ENCODE measurements at places on chromosomes 3 and 15.

DNA sequence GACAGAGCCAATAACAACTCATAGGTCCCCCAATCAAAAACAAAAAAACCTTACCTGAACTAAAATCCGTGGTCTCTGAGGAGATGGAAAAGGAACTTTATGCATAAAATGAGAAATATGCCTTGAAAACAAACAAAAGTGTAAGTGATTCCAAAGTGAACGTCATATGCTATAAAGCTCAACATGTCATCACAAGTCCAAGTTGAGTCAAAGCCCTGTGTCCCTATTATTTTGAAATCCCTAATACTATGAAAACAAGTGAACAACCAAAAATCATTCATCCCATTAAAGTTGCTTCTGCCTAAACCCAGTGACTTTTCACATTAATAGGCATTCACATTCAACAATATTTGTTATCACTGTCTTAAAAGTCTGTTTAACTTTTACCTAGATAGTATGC is 59.4 kb downstream of the DENND4A start:
- peak; percentile 24 for DNase-seq

DNA sequence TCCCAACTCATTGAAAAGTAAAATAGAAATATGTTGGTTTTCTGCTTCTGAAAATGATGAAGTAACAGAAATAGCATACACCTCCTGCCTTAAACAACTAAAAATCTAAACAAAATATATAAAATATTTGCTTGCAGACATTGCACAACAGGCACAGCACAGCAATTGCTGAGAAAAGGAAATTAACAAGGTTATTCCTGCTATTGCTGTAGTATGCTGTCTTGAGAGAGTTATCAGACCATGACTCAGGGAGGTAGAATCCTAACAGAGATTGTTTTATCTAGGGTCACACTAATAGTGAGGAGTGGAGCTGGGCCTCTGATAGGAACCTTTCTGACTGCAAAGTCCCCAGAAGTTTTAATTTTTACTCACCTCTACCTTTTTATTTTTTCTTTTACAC is 72.6 kb downstream of the ZBTB20 start:
- peak; percentile 52 for DNase-seq

DNA sequence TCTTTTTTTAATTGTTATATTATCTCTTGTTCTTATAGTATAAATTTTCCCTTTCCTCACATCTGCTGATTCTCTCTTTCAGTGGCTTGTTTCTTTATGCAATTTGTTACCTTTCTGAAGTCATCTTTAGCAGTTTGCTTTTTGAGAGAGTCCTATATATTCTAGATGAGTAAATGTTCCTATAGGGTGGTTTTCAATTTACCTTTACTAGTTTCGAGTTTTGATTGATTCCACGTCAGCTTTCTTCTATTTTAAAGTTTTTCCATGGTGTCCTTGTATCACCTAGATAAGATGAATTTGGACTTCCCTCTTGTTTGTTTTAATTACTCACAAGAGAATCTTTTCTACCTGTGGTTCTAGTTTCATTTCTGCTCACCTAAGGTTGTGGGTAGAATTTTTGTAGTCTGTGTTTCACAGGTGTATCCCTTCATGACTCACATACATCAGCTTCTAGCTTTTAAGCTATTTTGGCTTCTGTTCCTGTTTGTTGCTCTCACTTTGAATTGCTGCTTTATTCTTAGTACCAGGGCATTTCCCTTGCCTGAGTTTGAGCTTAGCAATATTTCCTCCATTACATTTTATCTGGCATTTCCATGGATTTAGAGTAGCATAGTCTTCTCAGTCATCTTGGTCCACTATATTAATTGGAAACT is 6.4 kb downstream of the TEX9 start:
- DNase-seq, result no peak

DNA sequence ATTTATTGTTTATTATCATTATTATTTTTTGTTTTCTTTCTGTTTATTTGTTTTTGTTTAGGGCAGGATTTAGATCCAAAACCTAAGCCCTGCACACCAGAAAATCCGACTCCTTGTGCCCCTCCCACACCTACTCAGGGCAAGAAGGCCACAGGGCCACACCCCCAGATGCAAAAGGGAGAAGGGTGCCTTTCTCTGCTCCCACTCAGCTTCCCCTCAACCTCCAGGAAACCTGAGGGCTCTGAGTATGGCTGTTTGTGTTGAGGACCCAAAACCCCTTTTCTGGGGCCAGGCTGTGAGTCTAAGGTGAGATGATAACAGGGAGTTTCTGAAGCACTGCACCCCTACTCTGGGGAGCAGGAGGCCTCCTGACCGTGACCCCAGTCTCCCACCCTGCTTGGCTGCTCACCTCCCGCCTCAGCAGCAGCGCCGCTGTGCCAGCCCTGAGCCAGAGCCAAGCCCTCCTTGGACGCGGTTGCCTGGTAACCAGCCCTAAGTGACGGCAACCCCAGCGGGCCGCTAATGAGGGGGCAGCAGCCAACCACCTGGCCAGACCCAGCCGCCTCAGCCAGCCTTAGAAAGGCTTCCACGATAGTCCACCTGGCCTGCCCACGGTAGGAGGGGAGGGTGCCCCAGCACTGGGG is 6.4 kb upstream of the C15orf39 start:
- no peak for DNase-seq

- no peak for DNase-seq
Measured at GRCh38 chr15:69392352-69392751, 21.8 kb upstream of the KIF23 start.

- DNase-seq, result no peak
Measured at GRCh38 chr3:6861625-6862000, 698 bp downstream of the GRM7 start.

GRCh38 chr3:64341296-64341695 is 116.0 kb upstream of the PRICKLE2 start:
- DNase-seq, result peak; percentile 57

DNA sequence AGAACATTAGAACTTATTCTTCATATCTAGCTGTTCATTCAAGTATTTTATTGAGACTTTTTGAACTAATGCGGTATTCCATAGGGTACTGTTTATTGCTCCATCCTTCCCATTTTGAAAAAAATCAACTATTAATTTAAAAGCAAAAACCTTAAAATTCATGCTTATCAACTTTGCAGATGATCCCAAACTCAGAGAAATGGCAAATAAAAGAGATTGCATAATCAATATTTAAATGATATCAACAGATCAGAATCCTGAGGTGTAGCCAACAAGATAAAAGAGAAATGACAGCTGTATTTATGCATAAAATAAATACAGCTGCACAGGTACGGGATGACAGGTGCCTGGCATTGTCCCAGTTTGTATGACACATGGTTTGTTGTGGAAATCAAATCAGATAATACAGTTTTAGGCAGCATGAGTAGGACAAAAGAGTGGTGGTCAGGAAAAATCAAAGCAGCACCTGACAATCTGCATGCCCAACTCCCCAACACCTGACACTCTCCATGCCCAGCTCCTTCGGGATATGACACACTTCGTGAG is 42.4 kb upstream of the CMTM8 start:
- no peak for DNase-seq

DNA sequence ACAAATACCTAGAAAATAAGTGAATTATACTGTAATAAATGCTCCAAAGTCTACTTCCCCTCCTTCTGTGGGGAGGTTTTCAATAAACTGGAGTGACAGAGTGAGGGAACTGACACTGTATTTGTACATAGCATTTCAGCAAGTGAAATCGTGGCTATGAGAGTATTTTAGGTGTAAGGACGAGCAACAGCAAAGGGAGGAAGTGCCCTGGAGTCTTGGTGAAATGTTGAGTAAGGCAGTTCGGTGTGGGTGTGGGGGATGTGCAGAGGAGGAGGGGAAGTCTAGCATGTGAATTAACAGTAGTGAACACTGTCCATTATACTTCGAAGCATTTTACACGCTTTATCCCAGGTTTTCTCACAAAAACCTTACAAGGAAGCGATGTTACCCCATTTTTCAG is 18.1 kb upstream of the P2RY13 start:
- DNase-seq, result no peak

DNA sequence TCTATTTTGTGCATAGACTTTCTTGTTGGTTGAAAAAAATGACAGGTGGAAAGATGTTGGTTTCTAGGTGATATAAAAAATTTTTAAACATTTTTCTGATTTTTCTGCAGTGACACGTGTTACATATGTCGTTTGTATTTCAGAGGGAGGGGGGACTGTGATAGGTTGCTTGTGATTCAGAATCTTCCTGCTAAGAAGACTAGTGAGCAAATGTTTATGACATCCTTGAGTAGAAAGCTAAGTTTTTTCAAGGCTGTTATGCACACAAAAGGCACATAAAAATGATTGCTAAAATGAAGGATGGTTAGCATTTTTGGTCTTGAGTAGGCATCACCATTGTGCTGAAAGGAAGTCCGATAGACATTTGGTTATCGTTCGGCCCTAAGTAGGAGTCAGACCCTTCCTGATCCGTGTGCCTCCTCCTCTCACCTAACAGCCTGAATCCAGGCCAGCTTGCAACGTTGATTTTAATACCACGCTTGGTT is 1.5 kb downstream of the ZNF639 start:
- DNase-seq, result peak; percentile 66

DNA sequence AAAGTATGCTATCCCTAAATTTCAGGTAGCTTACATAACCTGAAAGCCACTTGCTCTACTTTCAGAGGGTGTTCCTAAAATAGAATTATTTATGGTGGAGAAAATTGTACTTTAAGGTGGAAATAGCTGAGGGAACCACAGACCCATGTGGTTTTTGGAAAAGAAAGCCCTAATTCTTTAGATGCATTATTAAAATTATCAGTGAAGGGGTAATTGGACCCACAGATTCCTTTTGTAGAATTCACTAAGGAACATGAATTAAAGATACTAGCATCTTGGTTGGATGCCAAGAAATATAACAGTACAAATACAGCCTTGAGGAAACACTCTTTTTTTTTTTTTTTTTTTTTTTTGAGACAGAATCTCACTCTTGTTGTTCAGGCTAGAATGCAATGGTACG is 37.8 kb downstream of the DPPA2 start:
- DNase-seq, result peak; percentile 11

DNA sequence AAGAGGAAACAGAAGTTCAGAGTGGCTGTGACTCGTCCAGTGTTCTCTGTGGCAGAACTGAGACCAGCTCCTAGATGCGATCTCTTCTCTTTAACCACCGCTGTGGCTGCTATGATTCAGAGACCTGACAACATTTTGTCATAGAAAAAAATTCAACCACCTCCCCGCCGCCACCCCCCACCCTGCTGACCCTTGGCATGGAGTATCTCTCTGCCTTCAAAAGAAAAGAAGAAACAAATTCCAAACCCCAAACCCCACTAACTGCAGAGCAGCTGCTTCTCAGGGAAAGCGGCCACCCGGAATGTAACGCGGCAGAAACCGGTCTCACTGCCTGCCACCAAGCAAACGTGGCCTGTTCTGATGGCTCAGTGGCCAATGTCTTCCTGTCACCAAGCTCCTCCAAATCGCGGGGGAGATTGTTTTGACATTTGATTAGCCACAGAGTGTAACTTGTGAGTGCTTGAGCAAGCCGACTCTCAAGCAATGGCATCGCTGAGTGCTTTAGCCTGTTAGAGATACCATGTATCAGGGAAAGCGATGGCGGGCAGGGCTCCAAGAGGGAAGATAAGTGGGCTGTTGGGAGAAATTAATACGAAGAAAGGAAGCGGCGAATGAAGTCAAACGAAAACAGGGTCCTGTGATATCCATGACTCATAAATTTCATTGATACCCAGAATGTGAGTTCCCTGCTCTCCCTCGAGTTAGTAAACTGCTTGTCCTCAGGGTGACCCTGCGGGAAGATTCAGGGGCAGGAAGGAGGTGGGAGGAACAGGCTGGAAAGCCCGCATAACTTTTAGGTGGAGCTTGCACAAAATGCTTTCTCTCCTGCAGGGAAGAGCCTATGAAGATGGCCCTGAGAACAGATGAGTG is 44.8 kb upstream of the TLE3 start:
- DNase-seq, result peak; percentile 93

DNA sequence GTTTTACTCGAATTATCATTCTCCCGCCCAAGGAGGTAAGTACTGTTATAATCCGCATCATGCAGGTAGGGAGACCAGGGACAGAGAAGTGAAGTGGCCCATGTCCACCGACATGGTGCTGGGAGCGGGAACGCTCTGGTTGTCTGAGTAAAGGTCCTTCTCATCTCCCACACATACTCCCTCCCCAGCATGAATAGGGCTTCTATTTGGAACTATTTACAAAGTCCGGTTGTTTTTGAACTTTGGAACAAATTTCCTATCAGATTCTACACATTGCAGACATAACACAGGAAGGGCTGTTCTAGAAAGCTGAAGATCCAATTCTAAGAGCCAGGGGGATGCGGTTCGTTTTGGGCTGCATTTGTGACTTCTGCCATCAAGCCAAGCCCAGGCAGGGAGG is 94.8 kb upstream of the TLE3 start:
- DNase-seq, result no peak

GRCh38 chr3:23481616-23482278 is 278.6 kb downstream of the UBE2E2 start:
- DNase-seq, result no peak

GRCh38 chr3:45632956-45633355 is 38.4 kb downstream of the LIMD1 start:
- no peak for DNase-seq

GRCh38 chr3:120420928-120421551 is 29.8 kb downstream of the FSTL1 start:
- peak; percentile 84 for DNase-seq

- no peak for DNase-seq
Measured at GRCh38 chr15:69790632-69791031, 307.1 kb downstream of the TLE3 start.

DNA sequence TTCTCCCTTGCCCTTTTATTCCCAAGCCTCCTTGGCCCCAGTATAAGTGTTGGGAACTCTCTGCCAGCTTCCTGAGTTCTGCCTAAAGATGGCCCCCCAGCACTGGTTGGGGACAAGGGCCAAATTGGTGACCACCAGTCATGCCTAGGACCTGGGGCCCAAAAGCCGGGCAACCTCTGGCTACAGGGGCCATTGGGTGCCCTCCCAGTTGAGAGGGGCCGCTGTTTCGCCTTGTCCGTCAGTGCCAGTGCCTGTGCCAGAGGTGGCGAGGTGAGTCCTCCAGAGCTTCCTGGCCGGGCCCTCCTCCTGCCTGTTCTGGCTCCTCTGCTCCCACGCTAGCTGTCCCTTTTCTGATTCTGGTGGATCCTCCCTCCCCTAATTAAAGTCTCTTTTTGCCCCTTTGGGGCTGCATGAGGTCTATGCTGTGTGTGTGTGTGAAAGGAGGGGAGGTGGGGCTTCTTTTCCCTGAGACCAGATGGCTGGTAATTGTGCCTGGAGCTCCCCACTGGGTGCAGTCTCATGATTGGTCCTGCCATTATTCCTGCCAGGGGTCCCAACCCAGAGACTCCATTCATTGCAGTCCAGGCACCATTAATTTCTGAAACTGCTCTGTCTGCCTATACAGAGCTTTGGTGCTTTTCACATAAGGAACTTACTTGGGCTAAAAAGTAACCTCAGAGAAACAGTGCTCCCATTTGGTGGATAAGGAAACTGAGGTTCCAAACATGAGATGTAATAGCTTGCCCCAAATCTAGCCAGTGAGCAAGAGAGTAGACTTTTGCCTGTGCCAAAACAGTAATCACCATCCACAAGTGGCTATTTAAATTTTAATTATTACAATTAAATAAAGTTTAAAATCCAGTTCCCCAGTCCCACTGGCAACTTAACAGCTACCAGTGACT is 3.1 kb upstream of the TTLL3 start:
- no peak for DNase-seq
